ENCODE measurements at places on chromosomes 3 and 15.

DNA sequence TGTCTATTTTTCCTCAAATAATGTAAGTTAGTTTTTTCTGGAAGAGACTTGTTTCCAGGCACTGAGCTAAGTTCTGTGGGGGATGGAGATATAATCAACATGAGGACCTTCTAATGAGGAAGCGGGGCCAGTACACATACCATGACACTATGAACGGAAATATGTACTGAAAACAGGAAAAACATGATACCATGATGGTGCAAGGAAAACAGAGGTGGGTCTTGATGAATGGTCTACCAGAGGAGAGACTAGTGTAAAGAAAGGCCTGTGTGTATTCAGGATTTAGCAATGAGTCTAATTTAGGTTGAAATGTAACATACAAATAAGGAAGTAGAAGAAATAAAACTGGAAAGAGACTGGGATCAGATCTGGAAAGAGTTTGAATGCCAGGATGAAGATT, 38.9 kb upstream of the TPRG1 start:
- H3K4me3 ChIP-seq: peak overlapping the region; percentile 67
- H3K4me1 ChIP-seq: peaks cover 59% of the 10 kb centered on the region
- DNase-seq: no peak
- no peaks in the 10 kb centered on the region for H3K27me3 ChIP-seq
- peaks cover 13% of the 10 kb centered on the region for H3K36me3 ChIP-seq

- DNase-seq: no peak
- H3K36me3 ChIP-seq: peaks cover 77% of the 10 kb centered on the region
- H3K27ac ChIP-seq: peak overlapping the region; percentile 100
- peaks cover 35% of the 10 kb centered on the region for H3K4me1 ChIP-seq
- H3K4me3 ChIP-seq: peak overlapping the region; percentile 15
- no peaks in the 10 kb centered on the region for H3K27me3 ChIP-seq
These were observed 3.0 kb downstream of the RPL32 start for GRCh38 chr3:12838179-12838965.

- H3K27ac ChIP-seq: no peak overlapping the region
- no peaks in the 10 kb centered on the region for H3K36me3 ChIP-seq
- no peaks in the 10 kb centered on the region for H3K27me3 ChIP-seq
These were observed 122.2 kb downstream of the CMSS1 start for GRCh38 chr3:99939876-99940275.

DNA sequence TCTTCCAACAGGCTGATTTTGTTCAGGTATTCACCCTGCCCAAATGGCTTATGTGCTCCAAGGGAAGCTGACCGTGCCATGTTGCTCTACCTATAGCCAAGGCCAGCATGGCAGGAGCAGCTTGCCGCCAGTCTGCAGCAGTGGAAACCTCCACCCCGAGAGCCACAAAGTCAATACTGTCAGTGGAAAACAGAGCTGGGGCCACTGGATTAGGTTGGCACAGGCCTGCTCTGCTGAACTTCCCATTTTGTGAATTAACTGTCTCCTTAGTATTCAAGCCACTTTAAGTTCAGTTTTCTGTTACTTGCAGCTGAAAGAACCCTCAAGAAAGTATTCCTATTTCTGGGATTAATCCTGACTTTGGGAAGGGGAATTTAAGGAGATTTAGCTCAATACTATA, 63.8 kb upstream of the XCR1 start:
- H3K27ac ChIP-seq: no peak overlapping the region
- peaks cover 37% of the 10 kb centered on the region for H3K4me1 ChIP-seq
- H3K36me3 ChIP-seq: peaks cover 6% of the 10 kb centered on the region

- no peaks in the 10 kb centered on the region for H3K4me1 ChIP-seq
- no peak for DNase-seq
- H3K4me3 ChIP-seq: no peak overlapping the region
- peaks cover 53% of the 10 kb centered on the region for H3K27me3 ChIP-seq
- H3K36me3 ChIP-seq: no peaks in the 10 kb centered on the region
These were observed 31.5 kb upstream of the ADAMTS17 start for GRCh38 chr15:100373120-100373896.

DNA sequence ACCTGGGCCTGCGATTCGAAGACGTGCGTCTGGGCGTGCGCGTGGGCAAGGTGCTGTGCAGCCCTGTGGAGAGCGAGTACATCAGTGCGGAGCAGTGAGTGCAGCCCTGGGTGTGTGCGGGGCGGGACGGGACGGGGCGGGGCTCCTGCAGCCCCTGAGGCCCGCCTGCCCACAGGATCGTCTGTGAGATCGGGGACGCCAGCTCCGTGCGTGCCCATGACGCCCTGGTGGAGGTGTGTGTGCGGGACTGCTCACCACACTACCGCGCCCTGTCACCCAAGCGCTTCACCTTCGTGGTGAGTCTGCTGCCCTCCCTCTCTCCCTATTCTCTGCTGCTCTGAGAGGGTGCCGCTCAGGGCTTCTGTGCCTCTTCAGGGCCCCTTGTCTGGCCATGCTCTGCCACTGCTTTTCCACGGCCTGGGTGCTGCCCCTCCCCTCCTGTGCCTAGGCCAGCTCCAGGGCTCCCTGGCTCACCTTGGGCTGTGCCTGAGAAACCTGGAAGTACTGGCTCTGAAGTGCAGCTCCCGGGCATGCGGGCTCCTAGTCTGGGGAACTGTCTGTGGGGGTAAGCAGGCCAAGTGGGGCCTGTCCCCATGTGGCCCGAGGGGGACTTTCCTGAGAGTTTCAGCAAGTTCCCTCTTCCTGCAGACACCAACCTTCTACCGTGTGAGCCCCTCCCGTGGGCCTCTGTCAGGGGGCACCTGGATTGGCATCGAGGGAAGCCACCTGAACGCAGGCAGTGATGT, 31.8 kb downstream of the PLXNA1 start:
- H3K27ac ChIP-seq: peak overlapping the region; percentile 16
- peaks cover 2% of the 10 kb centered on the region for H3K4me1 ChIP-seq
- no peak for DNase-seq
- H3K27me3 ChIP-seq: no peaks in the 10 kb centered on the region
- no peak overlapping the region for H3K4me3 ChIP-seq
- peaks cover 4% of the 10 kb centered on the region for H3K36me3 ChIP-seq

DNA sequence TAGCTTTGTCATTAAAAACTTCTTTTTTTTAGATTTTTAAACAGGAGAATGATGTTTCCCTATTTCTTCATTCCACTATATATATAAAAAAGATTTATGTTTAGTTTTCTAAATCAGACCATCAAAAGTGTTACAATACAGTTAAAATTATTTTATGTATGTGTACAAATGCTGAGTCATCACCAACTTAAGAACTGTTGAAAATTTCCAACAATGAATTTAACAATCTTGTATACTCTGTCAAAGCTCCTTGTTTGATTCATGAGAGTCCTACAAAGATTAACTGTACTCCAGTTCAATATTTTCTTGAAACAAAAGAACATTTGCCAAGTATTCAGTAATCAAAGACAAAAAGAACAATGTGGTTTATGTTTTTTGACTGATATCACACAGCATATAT, 82.0 kb downstream of the POLQ start:
- H3K4me3 ChIP-seq: no peak overlapping the region
- H3K36me3 ChIP-seq: no peaks in the 10 kb centered on the region
- no peak for DNase-seq
- no peak overlapping the region for H3K27ac ChIP-seq
- no peaks in the 10 kb centered on the region for H3K4me1 ChIP-seq

DNA sequence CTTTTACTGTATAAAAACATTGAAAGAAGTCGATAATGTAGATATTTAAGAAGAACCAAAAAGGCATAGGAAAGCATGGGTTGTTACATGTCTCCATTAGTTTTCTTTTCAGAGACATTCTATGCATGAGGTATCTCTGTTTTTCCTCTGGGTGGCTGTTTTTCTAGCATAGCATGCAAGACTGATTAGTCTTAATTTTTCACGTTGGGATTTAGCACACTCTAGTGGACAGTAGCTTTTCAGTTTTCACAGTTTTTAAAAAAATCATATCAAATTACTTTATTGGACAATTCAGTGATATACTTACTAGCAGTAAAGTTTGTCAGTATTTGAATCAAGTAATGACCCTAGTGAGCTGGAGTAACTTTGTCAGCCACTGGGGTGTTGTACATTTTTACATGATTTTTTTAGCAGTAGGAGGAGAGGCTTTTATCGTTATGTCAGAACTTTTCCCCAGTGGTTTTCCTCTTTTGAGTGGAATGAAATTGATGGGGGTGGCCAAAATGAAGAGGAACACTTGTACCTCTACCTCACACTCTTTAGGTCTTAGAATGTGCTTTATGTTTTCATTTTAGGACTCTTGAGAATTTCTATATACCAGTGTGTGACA, 57.2 kb downstream of the SEC22A start:
- H3K4me1 ChIP-seq: no peaks in the 10 kb centered on the region
- H3K4me3 ChIP-seq: no peak overlapping the region
- no peak for DNase-seq
- no peaks in the 10 kb centered on the region for H3K27me3 ChIP-seq

GRCh38 chr3:18378218-18378617, 46.9 kb downstream of the SATB1 start:
- peaks cover 60% of the 10 kb centered on the region for H3K36me3 ChIP-seq
- H3K27me3 ChIP-seq: no peaks in the 10 kb centered on the region
- DNase-seq: no peak
- H3K4me3 ChIP-seq: no peak overlapping the region
- no peak overlapping the region for H3K27ac ChIP-seq
- peaks cover 22% of the 10 kb centered on the region for H3K4me1 ChIP-seq

GRCh38 chr3:134839422-134839821, 44.4 kb downstream of the EPHB1 start:
- no peak overlapping the region for H3K27ac ChIP-seq
- no peaks in the 10 kb centered on the region for H3K36me3 ChIP-seq
- no peaks in the 10 kb centered on the region for H3K4me1 ChIP-seq
- no peak overlapping the region for H3K4me3 ChIP-seq

GRCh38 chr3:79490165-79491028, 277.4 kb downstream of the ROBO1 start:
- H3K36me3 ChIP-seq: no peaks in the 10 kb centered on the region
- no peak overlapping the region for H3K4me3 ChIP-seq

DNA sequence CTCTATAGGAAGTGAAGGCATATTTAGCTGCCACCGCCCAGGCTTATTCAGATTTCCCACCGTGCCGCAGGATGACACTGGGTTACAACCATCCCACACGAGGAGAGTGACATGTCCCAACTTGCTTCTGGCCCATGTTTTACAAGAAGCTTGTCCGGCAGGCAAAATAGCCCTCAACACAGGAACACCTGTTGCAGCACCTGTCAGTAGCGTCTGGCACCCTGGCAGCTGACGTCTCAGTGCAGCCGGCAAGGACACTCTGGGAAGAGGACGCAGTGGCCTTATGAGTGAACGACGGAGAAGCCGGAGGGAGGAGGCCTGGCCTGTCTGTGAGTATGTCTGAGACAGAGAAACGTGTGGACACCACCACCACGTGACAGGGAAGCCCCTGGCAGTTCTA, 32.1 kb downstream of the FAM174B start:
- no peaks in the 10 kb centered on the region for H3K36me3 ChIP-seq
- no peak overlapping the region for H3K4me3 ChIP-seq
- no peak for DNase-seq
- no peaks in the 10 kb centered on the region for H3K4me1 ChIP-seq
- no peak overlapping the region for H3K27ac ChIP-seq

GRCh38 chr3:65607101-65607500, 431.6 kb downstream of the MAGI1 start:
- H3K36me3 ChIP-seq: no peaks in the 10 kb centered on the region
- DNase-seq: no peak
- no peaks in the 10 kb centered on the region for H3K27me3 ChIP-seq
- no peak overlapping the region for H3K27ac ChIP-seq
- no peaks in the 10 kb centered on the region for H3K4me1 ChIP-seq

- no peak overlapping the region for H3K27ac ChIP-seq
- H3K4me1 ChIP-seq: no peaks in the 10 kb centered on the region
- no peaks in the 10 kb centered on the region for H3K27me3 ChIP-seq
- no peak overlapping the region for H3K4me3 ChIP-seq
These were observed 180.6 kb downstream of the CHL1 start for GRCh38 chr3:377158-377561.

DNA sequence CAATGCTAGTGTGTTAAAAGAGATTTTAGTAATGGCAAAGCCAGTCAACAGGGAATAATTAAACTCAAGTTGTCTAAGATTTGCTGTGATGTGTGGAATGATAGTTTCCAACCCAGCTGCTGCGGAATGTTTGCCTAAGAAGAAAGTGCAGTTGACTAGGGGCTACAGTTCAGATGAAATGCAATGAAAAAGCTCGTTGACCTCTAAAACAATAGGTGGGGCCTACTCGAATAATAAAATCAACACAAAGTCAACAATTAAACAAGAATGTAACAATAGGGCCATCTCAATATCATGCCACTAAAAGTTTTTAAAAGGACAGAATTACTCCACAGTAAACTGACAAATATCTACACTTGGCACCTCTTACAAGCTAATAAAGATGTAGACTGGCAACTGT, 484.2 kb downstream of the MECOM start:
- no peak overlapping the region for H3K4me3 ChIP-seq
- no peaks in the 10 kb centered on the region for H3K4me1 ChIP-seq
- no peaks in the 10 kb centered on the region for H3K27me3 ChIP-seq
- H3K36me3 ChIP-seq: no peaks in the 10 kb centered on the region
- no peak for DNase-seq

DNA sequence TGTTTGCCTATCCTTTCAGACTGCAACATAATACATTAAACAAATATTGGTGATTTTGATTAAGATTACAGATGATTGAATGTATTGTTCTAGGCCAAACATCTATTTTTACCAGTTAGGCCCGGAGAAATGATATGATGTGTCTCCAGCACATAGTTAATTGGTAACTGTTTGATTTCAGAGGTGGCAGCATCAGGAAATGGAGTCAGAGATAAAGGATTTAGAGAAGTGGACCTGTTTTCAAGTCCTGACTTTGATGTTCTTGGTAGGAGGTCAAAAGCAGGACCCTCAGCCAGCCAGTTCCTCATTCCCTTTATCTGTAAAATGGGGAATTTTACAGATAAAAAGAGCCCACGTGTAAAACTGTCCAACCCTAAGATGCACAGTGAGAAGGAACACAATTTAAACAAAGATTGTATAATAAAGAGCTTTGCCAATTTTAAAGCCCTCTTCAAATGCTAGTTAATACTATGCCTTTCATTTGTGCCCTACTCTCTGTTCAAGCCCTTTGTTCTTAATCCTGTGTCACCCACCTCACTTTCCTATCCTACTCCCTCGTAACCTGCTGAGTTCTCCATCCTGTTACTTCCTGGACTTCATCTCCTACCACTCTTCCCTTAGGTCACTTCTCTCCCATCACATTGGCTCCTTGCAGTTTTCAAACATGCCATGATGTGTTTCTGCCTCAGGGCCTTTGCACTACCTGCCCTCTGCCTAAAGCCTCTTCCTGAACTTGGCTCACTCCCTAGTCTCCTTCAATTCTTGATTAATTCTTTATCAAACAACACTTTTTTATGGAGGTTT, 2.5 kb downstream of the TMEM212 start:
- no peaks in the 10 kb centered on the region for H3K36me3 ChIP-seq
- DNase-seq: no peak
- no peak overlapping the region for H3K27ac ChIP-seq
- H3K4me1 ChIP-seq: no peaks in the 10 kb centered on the region
- peaks cover 19% of the 10 kb centered on the region for H3K27me3 ChIP-seq

All from effector memory CD8-positive, alpha-beta T cell (primary cell).